HAP-1 (cell line): ENCODE measurements at places on chromosomes 5 and 9.

DNA sequence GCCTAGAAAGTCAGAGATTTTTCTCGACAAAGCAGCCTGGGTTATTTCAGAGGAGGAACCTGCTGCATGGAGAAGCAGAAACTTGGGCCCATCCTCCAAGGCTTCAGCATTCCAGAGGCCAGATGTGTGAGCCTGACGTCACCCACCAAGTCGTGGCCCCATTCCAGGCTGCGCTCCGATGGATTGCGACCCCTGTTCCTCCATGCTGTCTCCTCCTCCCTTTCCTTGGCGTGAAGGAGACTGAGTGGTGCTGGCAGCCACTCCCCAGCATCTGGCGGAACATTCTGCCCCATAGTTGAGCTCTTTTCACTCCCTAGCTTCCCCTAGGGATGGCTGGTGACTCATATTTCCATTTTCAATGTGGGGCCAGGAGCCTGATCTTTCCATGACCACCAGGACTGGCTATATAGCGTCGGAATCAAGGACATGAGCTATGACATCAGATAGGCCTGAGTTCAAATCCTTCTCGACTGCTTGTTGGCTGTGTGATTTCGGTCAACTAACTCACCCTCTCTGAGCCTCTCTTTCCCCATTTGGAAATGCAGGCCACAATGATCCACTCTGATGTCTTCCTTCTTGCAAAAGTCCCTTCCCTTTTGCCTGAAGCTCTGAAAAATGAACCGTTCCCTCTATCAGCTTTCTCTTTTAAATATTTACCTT lies 24.5 kb upstream of the DUSP1 start:
- DNase-seq = no peak

DNA sequence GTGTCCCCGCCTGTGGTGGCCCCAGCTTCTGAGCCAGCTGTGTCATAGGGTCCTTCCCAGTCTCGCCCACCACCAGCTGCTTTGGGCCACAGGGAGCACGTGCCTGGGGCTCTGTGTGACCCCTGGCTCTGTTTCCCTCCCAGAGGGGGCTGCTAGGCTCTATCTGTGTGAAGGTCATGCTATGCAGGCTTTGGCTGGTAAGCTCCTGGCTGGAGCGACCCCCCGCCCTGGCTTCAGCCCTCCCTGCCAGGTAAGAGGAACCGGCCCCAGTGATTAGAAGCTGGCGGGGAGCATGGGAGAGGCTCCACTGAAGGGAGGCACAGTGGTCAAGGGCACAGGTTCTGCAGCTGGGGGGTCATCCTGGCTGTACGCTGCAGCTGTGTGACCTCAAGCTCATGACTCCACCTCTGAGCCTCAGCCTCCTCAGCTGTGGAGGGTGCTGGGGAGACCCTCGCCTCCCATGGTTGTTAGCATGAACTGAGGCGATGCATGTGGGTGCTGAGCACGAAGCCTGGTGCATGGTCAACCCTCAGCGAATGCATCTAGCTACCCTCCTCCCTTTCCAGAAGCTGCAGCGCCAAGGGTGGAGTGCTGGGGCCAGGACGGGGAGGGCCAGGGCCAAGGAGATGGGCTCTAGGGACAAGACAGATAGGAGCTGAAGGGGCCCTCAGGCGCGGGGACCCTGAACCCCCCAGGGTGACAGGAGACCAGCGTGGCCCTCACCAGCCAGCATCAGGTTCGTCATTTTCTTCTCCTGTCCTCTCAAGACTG lies 163.8 kb upstream of the MVB12B start:
- no peak for DNase-seq

- no peak for DNase-seq
Observed at GRCh38 chr5:115873392-115873791, 31.7 kb downstream of the AP3S1 start.

- no peak for DNase-seq
Observed at GRCh38 chr5:14266686-14267085, 123.5 kb downstream of the TRIO start.

DNA sequence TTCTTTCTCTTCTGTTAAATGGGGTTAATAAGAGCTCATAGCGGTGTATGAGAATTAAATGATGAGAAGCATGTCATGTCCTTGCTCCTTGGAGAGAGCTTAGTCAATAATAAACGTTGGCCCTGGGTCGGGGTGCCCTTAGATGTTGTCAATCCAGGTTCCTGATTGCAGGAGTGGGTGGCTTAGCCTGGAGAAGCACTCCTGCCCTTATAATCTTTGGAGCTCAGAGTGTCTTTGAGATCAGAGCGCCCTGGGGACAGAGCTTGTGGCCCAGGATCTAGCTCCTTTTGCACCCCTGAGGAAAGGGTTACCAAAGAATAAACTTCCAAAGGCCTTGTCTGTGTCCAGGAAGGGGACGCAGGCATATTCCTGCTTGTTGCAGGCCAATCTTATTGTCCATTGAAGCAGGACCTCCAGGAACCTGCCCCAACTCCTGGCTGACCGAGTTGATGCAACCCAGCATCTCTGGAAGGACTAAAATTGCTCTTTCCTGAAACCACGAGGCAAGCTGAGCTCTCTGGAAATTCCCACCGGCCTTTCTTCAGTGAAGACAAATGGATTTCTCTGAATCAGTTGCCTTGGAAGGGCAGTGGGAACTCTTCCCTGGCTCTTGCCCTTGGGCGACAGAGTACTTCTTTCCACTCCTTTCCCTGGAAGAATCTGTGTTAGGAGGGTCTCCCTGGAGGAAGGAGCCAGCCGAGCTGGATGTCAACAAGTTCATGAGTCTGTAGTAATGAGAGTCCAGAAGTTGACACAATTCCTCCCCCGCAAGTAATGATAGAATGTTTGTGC lies 6.4 kb upstream of the AMBP start:
- no peak for DNase-seq

DNA sequence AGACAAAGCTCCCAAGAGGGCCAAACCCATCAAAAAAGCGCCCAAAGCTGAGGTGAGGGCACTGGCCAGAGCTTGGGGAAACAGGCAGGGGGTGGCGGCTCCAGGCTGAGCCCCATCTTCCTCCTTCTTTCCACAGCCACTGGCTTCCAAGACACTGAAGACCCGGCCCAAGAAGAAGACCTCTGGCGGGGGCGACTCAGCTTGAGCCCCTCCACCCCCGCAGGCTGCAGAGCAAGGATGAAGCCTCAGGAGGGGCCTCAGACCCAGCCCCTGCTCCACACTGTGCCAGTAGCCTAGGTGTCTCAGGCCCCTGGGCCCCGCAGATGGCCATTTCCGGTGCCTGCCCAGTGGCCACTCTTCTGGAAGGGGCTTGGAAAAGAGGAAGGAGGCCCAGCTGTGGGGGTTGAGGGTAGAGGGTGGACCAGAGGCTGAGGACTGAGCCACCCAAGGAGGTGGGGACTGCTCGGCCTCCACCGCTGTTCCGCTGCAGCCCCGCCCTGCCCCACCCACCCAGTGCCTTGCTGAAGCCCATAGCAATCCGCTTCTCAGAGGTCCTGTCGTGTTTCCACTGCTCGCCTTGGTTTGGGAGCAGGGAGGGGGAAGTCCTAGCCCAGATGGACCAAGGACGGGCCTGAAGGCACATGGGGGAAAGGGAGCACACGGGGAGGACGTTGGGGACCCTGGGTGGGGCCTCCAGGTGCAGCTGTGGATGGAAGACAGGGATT lies 6.9 kb downstream of the REEP2 start:
- DNase-seq = no peak
